Neural crest cell (in vitro differentiated cells): ENCODE measurements at places on chromosomes 16 and 17.

- DNase-seq: no peak
These were observed 264.4 kb upstream of the FOXF1 start for GRCh38 chr16:86245895-86246294.

GRCh38 chr17:50898369-50899004, 32.3 kb upstream of the TOB1 start:
- no peak for DNase-seq

DNA sequence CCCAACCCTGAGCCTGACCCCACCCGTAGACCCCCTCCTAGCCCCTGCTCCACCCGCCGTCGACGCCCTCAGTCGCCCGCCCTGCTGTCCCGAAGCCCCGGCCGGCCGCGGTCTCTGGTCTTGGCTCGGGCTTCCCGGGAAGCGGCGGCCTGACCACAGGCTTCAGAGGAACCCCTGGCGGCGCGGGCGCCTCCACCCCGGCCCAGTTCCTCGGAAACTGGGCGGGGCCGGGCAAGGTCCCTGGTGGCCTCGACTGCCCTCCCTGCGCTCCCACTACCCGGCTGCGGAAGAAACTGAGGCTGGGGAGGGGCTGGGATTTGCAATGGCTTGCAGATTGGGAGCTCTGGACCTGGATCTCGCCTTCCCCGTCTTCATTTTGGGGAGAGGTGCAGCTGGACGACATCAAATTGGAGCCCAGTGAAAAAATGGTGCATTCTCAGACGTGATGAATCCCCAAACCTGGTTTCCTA, 692 bp upstream of the SOCS1 start:
- no peak for DNase-seq

DNA sequence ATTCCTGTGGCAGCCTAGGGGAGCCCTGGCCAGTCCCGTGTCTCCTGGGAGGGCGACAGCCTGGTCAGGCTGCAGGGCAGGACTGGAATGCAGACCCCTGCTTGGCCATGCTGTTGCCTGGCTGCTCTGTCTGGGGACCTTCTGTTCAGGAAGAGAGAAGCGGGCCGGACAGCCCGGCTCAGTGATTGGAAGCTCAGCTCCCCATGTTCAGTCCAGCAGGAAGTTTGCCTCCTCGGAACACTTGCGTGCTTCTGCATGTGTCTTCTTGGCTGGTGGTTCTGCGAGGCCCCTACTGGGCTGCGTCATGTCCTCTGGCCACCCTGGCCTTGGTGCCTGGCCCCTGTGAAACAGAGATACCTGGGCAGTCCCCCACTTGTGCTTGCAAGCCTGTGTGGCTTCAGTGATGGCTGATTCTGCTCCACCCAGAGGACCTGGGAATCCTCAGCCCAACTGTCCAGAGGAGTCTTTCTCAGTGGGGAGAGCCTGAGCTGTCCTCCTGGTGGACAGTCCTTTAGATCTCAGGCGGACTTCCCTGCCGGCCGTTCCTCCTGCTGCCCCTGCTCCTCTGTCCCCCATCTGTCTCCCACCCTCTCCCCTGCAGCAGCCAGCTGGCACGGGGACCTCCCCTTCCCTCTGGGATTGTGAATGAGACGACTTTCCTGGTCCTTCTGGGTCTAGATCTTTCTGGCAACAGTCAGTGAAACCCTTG, 279.5 kb downstream of the SEC14L1 start:
- no peak for DNase-seq

- no peak for DNase-seq
These were observed 36.3 kb downstream of the IFT140 start for GRCh38 chr16:1575578-1575977.
